Esophagus squamous epithelium (tissue), 5 donors: ENCODE measurements at places on chromosomes 13 and 19.

GRCh38 chr13:98719527-98720250 lies 32.8 kb downstream of the SLC15A1 start:
- no peak for DNase-seq

DNA sequence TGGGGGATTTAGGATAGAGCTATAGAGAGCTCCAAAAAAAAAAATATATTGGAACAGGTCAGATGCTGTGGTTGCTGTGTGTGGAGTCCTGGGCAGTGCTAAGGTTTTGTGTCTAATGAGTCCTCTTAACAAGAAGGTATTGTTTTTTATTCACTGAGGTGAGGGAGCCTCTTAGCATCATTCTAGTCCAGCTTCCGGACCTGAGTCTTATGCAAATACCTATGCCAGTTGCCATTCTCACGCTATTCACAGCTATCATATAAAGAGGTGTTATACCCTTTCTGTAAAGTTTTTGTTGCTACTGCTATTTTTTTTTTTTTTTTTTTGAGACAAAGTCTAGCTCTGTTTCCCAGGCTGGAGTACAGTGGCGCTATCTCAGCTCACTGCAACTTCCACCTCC lies 1.4 kb downstream of the NLRP2 start:
- DNase-seq, result no peak

DNA sequence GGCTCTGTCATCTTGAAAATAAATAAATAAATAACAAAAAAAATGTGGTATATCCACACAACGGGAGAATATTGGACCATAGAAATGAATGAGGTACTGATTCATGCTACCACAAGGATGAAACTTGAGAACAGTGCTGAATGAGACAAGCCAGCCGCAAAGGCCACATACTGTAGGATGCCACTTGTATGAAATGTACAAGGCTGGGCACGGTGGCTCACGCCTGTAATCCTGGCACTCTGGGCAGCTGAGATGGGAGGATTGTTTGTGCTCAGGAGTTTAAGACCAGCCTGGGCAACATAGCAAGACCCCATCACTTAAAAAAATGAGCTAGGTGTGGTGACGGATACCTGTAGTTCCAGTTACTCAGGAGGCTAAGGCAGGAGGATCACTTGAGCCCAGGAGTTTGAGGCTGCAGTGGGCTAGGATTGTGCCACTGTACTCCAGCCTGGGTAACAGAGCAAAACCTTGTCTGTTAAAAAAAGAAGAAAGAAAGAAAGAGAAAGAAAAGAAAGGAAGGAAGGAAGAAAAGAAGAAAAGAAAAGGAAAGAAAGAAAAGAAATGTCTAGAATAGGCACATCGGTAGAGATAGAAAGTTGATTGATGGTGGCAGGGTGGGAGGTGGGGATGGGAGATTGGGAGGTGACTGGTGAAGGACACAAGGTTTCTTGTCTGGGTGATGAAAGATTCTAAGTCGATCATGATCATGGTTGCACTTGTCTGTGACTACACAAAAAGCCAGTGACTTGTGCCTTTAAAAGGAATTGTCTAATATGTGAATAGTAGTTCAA lies 20.3 kb downstream of the HPN start:
- no peak for DNase-seq

- DNase-seq, result no peak
Observed at GRCh38 chr19:16814526-16815100, 14.6 kb upstream of the SIN3B start.

- no peak for DNase-seq
Observed at GRCh38 chr19:4430760-4431159, 26.8 kb downstream of the UBXN6 start.

DNA sequence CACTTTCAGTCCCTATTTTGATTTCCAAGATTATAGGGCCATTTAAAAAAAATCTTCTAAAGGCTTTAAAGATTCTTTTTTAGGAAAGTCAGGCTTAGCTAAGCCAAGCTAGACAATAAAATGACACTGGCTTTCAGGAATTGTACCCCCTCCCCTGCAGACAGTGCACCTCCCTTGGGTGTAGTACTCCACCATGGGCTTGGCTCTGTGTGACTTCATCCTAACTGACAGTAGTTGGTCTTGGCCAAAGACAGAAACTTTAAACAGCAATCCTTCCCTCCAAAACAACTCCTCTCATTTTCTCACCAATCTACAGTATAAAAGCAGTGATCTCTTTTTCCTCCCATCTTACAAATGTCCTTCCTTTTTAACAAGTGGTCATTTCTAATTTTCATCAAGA lies 283.0 kb downstream of the DNAJC15 start:
- DNase-seq, result no peak

GRCh38 chr19:30785458-30786137 lies 413.4 kb downstream of the ZNF536 start:
- DNase-seq, result no peak

DNA sequence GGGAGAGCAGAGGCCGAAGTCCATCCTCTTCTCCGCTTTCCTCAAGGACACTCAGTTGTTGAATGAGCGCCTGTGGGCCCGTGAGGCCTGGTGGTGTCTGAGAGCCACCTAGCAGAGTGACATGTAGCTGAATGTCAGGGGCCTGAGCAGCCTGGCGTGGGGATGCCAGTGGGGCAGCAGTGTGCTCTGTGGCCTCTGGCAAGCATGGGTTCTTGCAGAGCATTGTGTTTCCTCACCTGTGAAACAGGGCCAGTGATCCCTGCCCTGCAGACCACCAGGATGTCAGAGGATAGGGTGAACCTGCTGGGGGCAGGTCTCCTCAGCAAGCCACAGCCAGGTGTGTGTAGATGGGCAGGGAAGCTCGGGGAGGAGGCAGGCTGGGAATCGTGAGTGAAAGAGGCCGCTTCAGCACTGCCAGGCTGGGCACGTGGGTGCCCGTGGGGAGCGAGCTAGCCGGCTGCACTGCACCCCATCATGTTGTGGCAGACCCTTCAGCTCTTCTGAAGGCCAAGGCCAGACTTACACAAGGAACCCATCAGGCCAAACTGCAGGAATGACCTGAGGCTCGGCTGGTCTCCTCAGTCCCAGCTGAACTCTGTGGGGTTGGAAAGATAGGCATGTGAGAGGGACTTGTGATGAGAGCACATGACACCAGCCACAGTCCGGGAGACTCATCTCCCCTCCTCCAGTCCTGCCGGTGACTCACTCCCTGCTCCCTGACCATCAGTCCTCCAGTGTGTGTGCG lies 5.0 kb downstream of the PPP1R37 start:
- no peak for DNase-seq

GRCh38 chr13:76732367-76732766 lies 153.8 kb downstream of the KCTD12 start:
- DNase-seq, result no peak

GRCh38 chr19:30349131-30349730 lies 23.0 kb upstream of the ZNF536 start:
- DNase-seq, result no peak

GRCh38 chr13:19890030-19890429 lies 26.6 kb upstream of the ZMYM5 start:
- DNase-seq, result no peak

- DNase-seq, result no peak
Observed at GRCh38 chr19:47497050-47497766, 13.2 kb upstream of the KPTN start.

GRCh38 chr13:70051531-70051930 lies 56.1 kb upstream of the ATXN8OS start:
- DNase-seq, result no peak

- DNase-seq, result no peak
Observed at GRCh38 chr13:102402290-102402689, 442 bp upstream of the FGF14 start.
